ENCODE measurements at places on chromosomes 12 and 14. TPM values are rescaled to one million over a fixed set of nuclear protein-coding genes. Genes with fewer than 3 reads are reported as not detected.

GALNT4 gene
- total RNA-seq = 15.6 TPM

PRMT5 gene
- total RNA-seq = 48.5 TPM

ITGB7 gene
- total RNA-seq = 0.37 TPM

MAPKAPK5 gene
- total RNA-seq = 26.8 TPM

TBC1D30 gene
- 0.28 TPM for total RNA-seq

ANKS1B gene
- total RNA-seq = 0.43 TPM

SLC17A8 gene
- not detected for total RNA-seq

HVCN1 gene
- 8.5 TPM for total RNA-seq

LMNTD1 gene
- 0.37 TPM for total RNA-seq

MSI1 gene
- not detected for total RNA-seq

RPL6 gene
- total RNA-seq = 1,061 TPM

MIP gene
- total RNA-seq = not detected

LRP1-AS gene
- not detected for total RNA-seq

KRT6A gene
- 22.8 TPM for total RNA-seq

MYF6 gene
- total RNA-seq = not detected

C12orf60 gene
- total RNA-seq = 0.74 TPM

TAPBPL gene
- total RNA-seq = 8.5 TPM

SMCO2 gene
- 0.14 TPM for total RNA-seq

APOLD1 gene
- total RNA-seq = 3.3 TPM

GPRC5A gene
- total RNA-seq = 25.9 TPM

CIROP gene
- total RNA-seq = under 0.01 TPM

BHLHE41 gene
- 0.43 TPM for total RNA-seq

ZNF385A gene
- total RNA-seq = 0.71 TPM

ACOT6 gene
- total RNA-seq = not detected

AMHR2 gene
- total RNA-seq = not detected

KLRD1 gene
- total RNA-seq = under 0.01 TPM

TPH2 gene
- not detected for total RNA-seq

AHSA1 gene
- total RNA-seq = 136 TPM

IL22 gene
- total RNA-seq = not detected

AICDA gene
- not detected for total RNA-seq

WSCD2 gene
- not detected for total RNA-seq

ENDOU gene
- total RNA-seq = not detected

IAPP gene
- total RNA-seq = not detected

LUM gene
- total RNA-seq = 1,464 TPM

RPS6KA5 gene
- total RNA-seq = 0.46 TPM

NEMF gene
- 57.0 TPM for total RNA-seq

HNF1A gene
- total RNA-seq = not detected

PZP gene
- not detected for total RNA-seq

IFNG gene
- total RNA-seq = not detected

FAM181A gene
- total RNA-seq = not detected

IFNG-AS1 gene
- total RNA-seq = not detected

REP15 gene
- 0.43 TPM for total RNA-seq

All from smooth muscle cell of bladder (primary cell).